Fibroblast of skin of left quadriceps (primary cell): ENCODE measurements at places on chromosomes 7 and 10.
A peak's percentile ranks its signal among the peaks of the same experiment; 100 is the strongest.

GRCh38 chr7:20299647-20300312, 30.9 kb upstream of the ITGB8 start:
- no peak for DNase-seq

DNA sequence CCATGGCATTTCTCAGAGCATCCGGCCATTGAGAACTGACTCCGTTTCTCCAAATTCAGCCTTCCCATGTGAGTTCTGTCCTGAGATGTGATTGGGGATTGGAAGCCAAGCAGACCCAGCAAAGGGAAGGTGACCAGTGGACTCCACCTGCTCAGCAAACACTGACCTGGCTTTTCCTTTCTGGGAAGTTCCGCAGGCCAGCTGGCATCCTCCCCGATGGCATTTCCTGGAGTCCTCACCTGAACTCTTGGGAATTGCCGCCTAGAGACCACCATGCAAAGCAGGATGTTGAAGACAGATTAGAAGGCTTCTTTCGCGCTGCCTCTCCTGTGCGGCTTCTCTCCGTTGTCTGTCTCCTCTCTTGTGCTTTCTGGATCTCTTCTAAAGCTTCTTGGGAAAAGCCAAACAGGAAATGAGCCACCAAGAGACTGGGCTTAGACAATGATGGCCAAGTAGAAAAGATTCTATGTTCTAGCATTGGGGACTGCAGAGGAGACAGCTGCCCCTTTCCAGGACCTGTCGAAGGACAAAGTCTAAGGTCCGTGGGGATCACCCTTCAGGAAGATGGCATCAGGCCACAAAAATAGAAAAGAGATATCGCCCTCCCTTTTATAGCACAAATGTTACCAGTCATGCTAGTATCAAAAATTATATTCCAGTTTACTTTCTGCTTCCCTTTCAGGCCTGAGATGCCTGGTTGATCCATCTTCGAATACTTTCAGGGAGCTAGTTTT, 103.7 kb upstream of the INSYN2A start:
- DNase-seq: no peak

DNA sequence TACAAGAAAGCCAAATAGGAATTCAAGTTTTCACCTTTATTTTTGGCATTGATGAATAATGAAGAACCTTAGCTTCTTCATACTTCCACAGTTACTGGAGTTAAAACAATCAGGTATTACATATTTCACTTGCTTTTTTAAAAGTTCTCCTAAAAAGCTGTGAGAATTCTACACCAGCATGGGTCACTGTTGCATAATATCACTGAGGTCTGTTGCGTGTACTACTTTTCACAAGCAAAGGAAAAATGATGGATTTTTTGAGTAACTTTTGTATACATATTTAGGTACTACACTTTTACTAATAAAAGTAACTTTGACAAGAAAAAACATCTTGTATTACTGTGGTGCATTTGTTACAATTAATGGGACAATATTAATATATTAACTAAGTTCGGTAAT, 15.2 kb downstream of the FAM24B start:
- DNase-seq: no peak

GRCh38 chr10:78338717-78339116, 305.1 kb downstream of the RPS24 start:
- DNase-seq: no peak

DNA sequence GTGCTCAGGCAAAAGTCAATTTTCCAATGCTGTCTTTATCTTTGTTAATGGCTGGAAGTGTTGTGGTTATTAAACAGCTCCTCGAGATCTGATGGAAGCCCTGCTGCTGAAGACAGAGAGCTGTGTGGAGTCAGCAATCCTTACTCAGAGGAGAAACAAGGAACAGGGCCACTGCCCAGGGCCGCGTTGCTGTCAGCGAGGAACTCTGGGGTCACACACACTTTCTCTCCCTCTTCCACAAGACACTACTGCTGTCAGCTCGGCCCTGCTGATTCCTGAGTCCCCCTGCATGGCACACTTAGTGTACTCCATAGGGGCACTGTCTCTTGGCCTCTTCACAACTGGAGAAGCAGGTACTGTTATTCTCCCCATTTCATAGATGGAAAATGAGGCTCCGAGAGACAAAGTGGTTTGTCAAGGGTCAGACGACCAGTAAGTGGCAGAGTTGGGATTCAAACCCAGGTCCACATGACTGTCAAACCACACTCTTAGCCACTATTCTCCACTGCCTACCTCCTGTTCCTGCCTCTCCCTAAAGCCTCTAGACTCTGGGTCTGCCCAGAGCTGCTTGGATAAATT, 29.3 kb upstream of the PDCD4 start:
- DNase-seq: no peak

DNA sequence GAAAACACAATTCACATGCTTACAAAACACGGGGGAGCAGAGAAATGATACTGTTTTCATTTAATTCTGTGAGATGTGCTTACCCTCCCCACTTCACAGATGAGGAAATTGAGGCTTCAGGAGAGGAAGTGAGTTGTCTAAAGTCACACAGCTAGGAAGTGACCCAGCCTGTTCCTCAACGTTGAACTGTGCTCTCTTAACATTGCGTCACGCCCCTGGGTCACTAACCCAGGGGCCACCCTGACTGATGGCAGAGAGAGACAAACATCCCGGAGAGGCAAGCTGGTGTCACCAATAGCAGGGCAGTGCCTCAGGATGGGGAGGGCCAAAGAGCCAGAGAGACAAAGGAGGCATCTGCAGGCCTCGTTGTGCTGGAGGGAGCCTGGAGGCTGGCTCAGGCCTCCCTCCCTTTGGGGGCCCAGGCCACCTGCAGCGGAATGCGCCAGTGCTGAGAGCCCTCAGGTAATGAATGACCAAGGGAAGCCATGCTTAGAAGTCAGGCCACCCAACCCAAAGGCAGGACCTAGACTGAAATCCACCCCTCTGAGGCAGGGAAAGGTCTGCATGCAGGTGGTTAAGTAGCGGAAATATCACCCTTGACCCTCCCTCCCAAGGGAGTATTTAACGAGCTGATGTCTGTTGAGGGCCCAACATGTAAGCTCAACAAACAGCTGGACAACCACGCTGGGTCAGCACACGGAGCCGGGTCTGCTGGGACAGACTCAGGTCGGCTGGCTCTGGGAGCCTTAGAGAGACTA, 81.3 kb downstream of the C10orf105 start:
- DNase-seq: no peak

- no peak for DNase-seq
Measured at GRCh38 chr10:109914966-109915365, 8.3 kb downstream of the XPNPEP1 start.

GRCh38 chr10:77441353-77442166, 196.0 kb downstream of the KCNMA1 start:
- no peak for DNase-seq

DNA sequence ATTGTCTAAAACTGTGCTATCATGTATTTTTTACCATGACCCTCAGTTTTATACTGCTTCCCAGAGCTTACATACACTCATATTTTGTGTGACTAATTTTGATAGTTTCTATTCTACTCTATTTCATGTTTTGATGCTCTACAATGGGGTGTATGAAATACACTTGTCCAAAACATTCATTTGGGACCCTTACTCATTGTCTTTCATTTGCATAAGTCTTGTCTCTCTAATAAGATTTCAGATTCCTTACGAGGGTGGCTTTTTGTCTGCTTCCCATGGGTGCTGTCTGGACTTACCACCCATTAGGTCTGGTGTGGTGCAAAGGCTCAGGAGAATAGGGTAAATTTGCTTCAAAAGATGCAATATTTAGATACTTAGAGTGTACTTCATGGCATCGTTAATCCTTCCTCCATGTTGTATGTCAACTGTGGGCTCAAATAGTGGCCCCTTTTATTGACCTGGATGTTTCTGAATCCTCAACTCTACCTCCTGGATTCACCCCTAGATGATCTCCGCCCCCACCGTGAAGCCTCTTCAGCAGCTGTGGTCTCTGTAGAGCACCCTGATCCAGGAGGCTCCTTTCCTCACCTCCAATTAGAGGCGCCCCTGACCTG, 3.6 kb upstream of the GIMAP5 start:
- DNase-seq: no peak

DNA sequence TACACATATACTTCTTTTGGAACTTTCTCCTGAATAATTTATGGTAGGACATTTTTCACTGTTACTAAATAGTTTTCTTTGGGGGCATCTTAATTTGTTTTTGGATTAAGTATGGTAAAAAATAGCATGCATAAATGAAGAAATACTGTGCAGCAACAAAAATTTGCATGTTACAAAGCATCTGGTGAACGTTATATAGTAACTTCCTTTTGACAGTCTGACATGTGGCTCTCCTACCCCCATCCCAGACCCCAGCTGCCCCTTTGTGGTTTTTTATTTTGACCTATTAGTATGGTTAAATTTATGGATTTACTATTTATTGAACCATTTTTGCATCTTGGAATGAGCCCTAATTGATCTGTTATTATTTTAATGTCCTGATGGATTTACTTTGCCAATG, 9.9 kb downstream of the TASOR2 start:
- DNase-seq: no peak

GRCh38 chr7:105705427-105705826, 124.1 kb upstream of the EFCAB10 start:
- no peak for DNase-seq

DNA sequence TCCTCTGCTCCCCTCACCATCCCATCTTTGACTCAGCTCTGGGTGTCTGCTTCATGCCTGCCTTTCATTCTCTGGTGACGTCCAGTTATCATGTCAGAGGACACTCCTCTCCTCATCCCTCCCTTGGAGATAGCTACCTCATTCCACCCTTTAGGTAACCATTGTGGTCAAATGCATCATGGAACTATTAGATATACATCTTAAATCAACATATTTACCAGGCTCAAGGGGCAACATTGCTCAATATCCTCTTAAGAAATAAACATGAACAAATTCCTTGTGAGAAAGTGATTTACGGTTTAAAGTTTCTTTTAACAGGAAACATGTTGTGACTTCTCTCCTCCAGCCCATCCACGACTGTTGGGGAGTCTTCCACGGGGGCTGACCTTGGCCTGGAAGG, 511.6 kb upstream of the IGFBP3 start:
- DNase-seq: peak; percentile 63

- no peak for DNase-seq
Measured at GRCh38 chr7:929311-929711, 25.2 kb downstream of the ADAP1 start.

DNA sequence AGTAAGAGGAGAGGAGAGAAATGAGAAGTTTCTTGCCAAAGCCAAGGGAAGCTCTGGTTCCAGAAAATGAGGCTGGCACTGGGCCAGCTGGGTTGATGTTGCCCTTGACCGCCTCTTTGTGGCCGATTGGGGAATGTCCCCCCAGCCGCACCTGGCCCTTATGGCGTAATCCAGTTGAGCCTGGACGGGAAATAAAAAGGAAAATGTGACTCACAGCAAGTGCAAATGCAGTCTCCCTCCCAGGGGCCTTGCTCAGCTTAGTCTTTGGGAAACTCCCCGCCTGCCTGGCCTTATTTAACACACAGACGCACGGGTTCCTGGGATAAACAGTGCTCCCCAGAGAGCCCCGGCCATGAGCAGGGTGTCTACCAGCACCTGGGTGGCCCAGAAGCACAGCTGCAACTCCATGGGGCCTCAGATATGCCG, 174.8 kb downstream of the KIAA1217 start:
- peak; percentile 94 for DNase-seq

DNA sequence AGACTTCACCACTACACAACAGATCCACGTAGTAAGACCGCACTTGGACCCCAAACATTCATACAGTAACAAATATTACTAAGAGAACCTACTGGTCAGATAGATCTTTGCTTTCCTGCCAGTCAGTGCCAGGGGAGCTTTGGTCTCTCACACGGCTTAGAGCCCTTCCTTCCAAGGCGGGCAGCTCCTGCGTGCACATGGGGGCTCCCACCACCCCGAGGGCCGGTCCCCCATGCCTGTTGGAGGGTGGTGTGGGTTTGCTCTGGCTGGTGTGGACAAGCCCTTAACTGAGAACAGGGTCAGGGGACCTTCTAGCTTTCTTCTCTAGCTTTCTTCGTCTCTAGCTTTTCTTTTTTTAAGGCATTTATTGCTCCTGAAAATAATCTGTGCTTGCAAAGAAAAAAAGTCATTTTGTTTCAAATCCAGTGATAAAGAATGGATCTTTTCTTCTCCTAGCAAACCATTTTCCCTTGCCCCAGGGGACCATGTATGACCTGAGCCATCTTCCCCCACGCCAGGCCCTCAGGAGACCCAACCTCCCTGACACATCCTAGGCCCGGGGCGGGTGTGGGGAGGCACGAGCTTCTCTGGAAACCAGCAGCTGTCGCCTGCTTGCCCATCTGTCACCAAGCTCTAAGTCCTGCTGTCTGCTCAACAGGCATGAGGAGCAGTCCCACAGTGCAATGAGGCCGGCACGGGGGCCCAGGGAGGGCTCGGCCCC, 591.1 kb downstream of the PTPRN2 start:
- no peak for DNase-seq

- DNase-seq: peak; percentile 82
Measured at GRCh38 chr10:112955582-112956421, 5.8 kb downstream of the TCF7L2 start.

DNA sequence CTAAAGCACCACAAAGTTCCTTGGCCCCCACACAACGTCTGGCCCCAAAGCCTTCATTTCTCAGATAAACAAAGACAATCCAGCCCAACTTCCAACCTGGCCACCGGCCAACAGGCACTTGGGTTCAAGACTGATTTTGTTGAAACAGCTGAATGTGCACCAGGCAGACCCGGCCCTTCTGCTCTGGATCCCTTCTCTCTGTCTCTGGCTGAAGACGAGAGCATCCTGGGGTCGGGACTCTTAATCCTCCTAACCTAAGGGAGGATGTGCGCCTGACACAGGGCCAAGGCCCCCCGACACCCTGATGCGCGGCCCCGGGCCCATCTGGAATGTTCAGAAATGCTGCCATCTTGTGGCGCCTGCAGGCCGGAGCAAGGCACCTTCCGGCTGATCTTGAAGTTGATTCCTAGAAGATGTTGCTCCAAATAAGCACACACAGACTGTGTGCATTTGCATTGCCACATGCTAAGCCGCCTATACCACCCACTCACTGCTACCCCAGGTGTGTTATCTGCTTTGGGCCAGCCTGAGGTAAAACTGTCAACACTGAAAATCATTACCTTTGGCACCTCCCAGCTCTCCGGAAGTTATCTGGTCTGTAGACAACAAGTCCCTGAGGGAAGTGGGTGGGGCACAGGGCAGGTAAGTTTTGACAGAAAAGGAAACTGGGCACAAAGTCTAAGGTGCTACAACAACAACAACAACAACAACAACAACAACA, 98.4 kb upstream of the HABP2 start:
- no peak for DNase-seq

DNA sequence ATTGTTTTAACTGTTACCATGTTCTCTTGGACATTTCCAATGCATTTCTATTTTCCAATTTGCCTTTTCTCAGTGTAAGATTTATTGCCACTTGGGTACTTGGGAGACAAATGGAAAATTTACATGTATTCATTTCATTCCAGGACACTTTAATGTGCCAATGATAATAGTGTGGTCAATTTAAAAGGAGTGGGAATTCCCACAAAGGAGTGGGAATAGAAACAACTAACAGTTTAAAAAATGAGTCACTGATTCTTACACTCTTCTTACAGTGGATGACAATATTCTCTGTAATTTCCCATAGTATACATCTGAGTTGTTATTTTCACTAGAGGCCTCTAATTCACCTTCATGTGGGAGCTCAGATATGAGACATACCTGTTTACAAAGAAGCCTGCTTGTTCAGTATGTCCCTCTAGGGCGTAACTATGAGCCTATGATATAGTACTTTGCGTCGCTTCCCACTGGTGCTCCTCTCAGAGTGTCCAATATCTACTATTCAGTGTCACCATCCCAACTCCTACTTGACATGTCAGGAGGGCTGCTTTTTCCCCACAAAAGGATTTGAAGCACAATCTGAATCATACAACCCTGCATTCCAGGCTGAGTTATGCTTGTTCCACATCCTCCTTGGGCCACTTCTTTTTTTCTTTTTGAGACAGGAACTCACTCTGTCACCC, 301.3 kb downstream of the PHTF2 start:
- peak; percentile 74 for DNase-seq

- DNase-seq: no peak
Measured at GRCh38 chr10:71278691-71279588, 40.1 kb upstream of the SLC29A3 start.
